ENCODE measurements at places on chromosomes 12 and 14.
A peak's percentile ranks its signal among the peaks of the same experiment; 100 is the strongest.

- no peak for DNase-seq
Measured at GRCh38 chr12:3097836-3098235, 20.7 kb downstream of the TSPAN9 start.

DNA sequence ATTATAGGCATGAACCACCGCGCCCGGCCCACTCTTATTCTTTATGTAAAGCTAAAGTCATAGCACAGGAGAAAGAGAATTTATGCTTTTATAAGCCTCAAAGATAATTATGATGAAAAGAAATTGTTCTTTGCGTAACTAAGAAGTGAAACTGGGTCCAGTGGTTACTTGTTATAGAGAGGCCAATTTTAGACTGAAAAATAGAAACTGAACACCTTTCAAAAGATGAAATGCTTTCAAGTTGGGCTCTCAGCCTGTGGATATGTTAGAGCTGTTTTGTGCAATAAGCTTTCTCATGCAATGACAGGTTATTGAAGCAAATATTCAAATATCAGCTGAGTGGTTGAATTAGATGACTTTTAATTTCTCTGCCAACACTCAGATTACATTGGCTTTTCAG, 7.9 kb downstream of the TMEM253 start:
- no peak for DNase-seq

GRCh38 chr12:93098077-93098476, 169.0 kb upstream of the EEA1 start:
- DNase-seq = peak; percentile 45

- no peak for DNase-seq
Measured at GRCh38 chr14:31835049-31835448, 242.1 kb upstream of the ARHGAP5 start.

DNA sequence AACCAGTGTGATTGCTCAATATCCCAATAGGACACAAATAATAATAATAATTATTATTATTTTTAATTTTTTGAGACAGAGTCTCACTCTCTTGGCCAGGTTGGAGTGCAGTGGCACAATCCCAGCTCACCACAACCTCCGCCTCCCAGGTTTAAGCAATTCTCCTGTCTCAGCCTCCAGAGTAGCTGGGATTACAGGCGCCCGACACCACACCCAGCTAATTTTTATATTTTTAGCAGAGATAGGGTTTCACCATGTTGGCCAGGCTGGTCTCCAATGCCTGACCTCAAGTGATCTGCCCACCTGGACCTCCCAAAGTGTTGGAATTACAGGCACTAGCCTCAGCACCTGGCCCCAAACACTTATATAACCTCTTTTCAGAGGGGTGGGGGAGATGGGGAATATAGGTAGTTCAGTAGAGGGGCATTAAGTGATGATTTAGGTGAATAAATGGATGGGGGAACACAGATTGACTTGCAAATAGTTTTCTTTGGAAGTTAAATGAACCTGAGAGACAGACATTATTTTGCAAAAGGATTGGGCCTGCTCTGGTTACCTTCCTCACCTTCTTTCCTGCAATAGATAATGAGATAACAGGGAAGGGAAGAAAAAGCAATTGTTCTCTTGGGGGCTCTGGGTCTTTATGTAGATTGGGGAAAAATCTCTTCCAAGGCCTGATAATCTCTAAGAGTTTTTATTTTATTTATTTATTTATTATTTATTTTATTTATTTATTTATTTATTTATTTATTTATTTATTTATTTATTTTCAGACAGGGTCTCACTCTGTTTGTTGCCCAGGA, 57.7 kb downstream of the RESF1 start:
- no peak for DNase-seq

DNA sequence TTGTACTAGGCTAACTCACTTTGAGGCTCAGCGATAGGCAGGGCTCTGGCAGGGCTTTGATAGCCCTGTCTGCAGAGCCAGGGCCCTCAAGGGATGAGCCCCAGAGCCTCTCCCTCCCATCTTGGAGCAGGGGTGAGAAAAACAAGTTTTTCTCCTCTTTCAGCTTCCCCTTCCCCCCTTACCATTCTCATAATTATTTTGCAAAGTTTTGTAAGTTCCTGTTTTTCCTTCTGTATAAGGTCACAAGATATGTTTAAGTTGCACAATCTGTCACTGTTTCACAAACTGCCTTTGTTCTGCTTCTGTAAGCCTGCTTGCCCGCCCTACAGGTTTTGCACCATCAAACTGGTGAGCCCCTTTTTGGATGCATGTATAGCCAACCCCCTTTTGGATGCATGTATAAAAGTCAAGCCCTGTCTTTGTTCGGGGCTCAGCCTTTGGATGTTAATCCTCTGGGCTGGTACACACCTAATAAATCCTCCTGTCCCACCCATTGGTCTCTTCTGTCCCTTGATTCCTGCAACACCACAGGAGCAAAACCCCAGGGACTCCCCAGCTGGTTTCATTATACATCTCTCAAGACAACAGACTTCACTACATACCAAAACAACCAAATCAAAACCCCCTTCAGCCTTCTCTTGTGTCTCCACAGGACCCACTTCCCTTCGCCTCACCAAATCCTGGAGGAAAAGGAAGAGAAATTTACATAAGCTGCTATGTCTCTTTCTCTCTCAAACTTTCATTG, 52.5 kb upstream of the RESF1 start:
- no peak for DNase-seq

- DNase-seq = no peak
Measured at GRCh38 chr12:21429994-21430393, 7.5 kb upstream of the PYROXD1 start.

- DNase-seq = no peak
Measured at GRCh38 chr12:92552412-92553108, 150.2 kb upstream of the PLEKHG7 start.

- DNase-seq = no peak
Measured at GRCh38 chr14:72701237-72701565, 192.7 kb downstream of the DPF3 start.

DNA sequence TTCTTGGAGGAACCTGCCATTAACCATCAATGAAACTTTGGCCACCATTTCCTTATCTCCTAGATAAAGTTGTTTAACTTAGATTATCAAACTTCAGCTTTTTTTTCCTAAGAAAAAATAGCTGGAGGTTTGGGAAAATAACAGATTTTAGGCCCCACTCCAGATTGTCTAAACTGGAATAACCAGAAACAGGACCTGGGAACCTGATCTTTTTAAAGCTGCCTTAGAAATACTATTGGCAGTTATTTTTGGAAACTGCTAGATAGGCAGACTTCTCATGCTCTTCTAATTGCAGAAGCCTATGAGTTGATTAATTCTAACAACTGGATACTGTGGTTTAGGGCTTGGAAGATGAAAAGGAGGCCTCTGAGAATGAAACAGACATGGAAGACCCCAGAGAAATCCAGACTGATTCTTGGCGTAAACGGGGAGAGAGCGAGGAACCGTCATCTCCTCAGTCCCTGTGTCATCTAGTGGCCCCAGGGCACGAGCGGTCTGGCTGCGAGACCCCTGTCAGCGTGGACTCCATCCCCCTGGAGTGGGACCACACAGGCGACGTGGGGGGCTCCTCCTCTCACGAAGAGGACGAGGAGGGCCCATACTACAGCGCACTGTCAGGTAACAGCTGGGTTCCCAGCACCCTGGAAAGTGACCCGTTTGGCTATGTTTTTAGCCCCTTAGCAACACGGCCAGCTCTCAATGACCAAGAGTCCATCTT, 80.2 kb downstream of the ESR2 start:
- no peak for DNase-seq

Data from pancreas (tissue), 10 donors.